ENCODE measurements at places on chromosomes 3 and 15. TPM values are rescaled to one million over a fixed set of nuclear protein-coding genes. Genes with fewer than 3 reads are reported as not detected.

Gene ALDH1A2
- total RNA-seq: 4.0 TPM

GRCh38 chr15:83285284-83285978 is 967 bp upstream of the BNC1 start:
- DNase-seq: no peak

DNA sequence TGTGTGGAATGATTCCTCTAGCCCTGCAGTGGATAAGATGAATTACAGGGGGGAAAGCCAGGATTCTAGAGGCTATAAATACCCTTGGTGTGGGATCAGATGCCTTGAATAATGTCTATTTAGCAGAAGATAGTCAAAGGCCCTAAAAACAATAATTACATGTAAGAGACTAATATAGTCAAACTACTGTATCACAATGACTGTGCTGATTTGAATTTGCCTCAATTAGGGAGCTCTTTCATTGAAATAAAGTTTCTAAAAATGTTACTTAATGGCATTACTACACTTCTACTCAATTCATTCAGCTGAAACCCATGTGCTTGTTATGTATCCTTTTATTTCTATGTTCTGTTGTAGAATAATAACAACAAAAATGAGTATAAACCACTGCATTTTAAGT is 915.6 kb downstream of the TUSC7 start:
- no peak for DNase-seq

GRCh38 chr3:125011941-125012340 is 43.9 kb downstream of the HEG1 start:
- no peak for DNase-seq

GRCh38 chr3:149592758-149593240 is 65.0 kb downstream of the WWTR1 start:
- DNase-seq: no peak

DNA sequence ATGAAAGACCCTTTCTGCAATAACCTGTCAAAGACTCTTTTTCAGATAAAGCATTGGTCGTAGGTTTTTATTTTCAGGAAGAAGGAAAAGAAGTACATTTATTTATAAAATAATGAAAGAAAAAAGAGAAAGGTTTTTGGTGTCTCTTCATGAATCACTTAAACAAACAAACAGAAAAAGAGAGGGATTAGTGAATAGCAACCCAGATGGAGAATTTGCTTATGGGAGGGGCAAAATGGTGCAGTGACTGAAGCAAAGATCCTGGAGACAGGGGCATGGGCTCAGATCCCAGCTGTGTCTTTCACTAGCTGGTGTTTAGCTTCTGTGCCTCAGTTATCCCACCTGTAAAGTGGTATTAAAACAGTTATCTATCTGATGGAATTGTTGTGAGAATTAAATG is 78.6 kb upstream of the PFN2 start:
- no peak for DNase-seq

DNA sequence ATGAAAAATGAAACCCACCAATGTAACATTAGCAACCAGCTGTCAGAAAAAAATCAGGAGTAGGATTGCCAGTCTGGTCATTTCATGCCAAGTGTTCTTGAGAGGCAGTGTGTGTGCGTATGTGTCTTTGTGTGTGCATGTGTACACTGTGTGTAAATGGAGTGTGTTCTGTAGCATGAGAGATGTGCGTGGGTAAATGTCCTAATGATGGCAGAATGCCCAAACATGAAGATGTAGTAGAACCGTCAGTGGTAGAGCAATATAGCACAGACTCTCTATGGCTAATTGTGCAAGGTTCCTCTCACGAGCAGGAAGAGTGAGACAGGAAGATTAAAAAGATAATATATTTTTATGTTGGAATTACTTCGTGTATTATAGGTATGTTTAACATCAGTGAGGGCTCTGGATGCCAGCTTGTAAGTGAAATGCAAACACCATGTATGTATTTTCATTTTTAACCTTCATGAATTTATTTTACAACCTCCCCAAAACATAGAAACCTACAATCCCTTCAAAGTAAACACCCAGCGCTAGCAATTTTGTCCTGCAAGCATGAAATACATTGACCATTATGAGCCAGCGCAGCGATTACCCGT is 1038.7 kb downstream of the IGSF11 start:
- DNase-seq: no peak

Gene C3orf80
- 0.04 TPM for total RNA-seq

GRCh38 chr3:127221446-127222035 is 28.6 kb downstream of the PRR23E start:
- DNase-seq: no peak
